ENCODE measurements at places on chromosomes 12 and 14.

DNA sequence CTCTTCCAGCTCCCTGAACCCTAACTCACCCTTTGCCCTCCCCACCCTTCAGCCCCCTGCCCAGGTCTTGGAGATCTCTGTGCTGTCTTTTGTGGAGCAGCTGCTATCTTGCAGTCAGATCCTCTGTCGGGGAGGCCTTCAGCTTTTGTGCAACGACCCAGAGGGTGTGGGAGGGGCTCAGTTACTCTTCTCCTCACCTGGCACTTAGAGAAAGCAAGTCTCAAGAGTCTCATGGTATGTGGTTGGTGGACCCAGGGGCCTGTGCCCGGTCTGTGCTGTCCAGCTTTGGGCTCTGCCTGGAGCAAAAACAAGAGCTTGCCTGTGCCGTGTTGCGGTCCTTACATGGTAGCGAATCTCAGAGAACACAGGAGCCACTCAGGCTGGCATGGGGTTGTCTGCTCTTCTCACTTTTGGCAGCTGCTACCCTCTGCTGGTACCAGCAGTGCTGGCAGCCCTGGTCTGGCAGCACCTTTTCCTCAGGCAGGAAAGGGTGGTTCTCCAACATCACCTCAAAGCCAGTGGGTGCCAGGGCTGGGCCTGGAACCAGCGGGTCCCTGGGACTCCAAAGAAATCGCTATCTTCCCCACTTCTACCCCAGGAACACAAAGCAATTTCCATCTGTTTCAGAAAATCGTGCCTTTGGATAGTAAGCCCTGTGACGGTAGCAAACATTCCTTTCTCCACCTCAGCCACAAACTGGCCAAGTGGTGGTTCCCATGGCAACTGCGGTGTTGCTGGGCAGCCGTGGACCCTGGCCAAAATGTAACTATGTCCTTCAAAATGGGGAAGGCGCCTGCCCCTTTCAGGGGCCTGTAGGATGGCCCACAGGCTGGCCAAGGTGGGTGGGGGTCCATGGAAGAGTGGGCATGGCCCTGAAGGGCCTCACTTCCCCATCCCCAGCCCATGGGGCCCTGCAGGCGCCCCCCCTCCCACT is 90.0 kb downstream of the RIN3 start:
- DNase-seq: peak; percentile 19

DNA sequence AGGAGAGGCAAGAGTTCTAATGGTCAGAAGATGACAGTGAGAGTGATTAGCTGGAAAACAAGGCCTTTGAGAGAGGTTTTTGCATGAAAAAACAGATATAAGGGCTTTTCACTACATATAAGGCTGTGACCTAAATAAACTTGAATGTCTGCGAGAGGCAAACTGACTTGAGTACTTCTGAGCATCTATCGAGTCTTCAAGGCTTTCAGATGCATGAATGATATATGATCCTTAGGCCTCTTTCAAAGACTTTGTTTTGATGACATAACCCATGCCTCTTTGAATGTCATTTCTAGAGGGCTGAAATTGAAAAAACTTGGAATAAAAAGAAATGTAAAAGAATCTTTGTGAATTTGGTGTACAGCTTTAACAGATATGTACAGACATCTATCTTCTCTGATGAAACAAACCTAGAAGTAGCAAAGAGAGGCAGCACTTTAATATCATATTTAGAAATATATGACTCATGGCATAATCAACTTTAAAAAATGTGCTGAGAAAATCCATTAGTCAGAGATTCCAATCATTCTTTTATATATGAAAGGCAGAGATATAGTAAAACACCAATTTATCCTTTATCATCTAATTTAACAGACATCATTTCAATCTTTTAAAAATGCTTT is 72.6 kb downstream of the PPM1H start:
- DNase-seq: peak; percentile 31

- DNase-seq: no peak
These were observed 5.3 kb downstream of the BRI3BP start for GRCh38 chr12:124998705-124999104.

GRCh38 chr12:60834806-60835205 is 1239.0 kb downstream of the SLC16A7 start:
- DNase-seq: no peak

DNA sequence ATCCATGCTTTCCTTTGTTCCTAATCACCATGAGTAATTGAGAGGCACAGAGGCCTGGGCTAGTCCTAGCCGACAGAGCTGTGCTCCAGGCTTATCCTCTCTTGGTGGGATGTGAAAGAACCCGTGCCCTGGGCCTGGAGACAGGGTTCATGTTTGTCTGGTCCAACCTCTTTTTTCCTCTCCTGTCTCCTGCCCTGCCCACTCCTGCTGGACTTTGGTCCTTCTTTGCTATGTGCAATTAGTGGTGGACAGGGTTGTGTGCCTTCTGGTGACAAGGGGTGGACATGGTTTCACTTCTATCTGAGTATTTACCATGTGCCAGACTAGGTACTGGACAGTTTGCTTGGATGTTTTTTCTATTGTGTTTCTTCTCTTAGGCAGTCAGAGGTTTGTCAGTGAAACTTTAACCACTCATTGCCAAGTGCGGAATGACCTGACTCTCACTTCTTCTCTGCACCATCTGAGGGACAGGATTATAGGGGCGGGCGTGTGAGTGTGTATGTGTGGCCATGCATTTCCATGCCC is 126.1 kb downstream of the SMOC1 start:
- DNase-seq: no peak

DNA sequence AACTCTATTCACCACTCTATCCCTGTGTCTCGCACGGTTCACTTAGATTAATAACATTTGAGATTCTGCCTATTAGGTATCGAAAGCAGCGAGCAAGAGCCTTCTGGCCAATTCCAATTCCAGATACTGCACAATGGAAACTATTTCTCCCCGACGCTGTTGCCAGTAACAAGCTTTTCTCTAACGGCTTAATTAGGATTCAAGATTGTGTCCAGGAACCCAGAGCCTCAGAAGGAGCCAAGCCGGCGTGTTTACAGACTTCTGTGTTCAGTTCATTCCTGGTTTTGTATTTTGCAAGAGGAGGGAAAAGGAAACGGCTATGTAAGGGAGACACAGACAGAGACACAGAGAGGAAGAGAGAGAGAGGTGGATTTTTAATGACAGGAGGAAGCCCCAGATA is 185.6 kb downstream of the DICER1 start:
- no peak for DNase-seq

DNA sequence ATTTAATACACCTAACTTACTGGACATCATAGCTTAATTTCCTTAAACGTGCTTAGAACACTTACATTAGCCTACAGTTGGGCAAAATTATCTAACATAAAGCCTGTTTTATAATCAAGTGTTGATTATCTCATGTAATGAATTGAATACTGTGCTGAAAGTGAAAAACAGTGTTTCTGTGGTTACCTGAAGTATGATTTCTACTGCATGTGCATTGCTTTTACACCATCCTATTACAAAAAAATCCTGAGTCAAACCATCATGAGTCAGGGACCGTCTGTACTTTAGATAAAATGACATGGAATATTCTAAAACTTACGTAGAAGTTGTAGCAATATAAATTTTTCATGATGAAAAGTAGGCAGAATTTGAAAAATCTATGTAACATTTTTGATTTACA is 32.8 kb downstream of the TBC1D15 start:
- no peak for DNase-seq

GRCh38 chr14:105147671-105148603 is 20.6 kb downstream of the JAG2 start:
- DNase-seq: no peak

GRCh38 chr12:129672110-129672509 is 231.7 kb downstream of the TMEM132D start:
- no peak for DNase-seq

DNA sequence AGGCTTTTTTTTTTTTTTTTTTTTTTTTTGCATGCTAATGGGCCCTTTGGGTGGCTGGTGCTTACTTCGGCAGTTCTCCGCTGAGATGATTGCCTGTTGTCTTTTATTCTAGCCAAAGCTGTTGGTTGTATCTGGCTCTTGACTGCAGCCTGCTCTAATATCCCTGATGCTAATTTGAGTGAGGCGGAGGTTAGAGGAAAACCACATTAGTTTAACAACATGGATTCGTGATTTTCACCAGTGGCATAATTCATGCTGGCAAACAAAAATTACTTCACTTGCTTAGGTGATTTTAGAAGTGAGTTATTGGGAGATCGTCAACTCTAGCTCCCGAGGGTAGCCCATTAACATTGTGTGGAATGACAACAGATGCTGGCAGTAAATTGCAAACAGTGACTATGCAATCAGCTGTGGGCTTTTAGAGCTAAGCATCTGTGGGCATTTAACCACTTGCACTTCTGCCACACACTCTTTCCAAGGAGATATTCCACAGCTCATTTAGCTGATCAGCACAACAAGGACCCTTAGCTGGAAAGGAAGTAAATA is 97.6 kb upstream of the ZDHHC17 start:
- no peak for DNase-seq

DNA sequence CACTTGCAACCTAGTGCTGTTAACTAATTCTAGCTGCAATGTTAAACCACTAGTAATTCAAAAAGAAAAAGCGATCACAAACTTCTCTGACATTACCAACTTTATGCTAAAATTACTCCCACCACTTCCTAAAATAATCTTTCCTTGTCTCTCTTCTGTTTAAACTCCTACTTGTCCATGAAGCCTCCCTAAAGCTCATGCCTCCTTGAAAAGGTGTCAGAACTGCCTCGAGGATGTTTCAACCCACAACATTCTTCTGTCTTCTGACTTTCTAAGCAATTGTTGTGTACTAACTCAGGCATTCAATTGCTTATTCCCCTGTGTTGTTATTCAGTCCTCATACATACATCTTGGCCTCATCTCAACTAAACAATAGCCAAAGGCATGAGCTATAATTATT is 5.9 kb downstream of the GNPTAB start:
- no peak for DNase-seq

- peak; percentile 68 for DNase-seq
These were observed 31.6 kb upstream of the HMGA2 start for GRCh38 chr12:65792724-65793123.

DNA sequence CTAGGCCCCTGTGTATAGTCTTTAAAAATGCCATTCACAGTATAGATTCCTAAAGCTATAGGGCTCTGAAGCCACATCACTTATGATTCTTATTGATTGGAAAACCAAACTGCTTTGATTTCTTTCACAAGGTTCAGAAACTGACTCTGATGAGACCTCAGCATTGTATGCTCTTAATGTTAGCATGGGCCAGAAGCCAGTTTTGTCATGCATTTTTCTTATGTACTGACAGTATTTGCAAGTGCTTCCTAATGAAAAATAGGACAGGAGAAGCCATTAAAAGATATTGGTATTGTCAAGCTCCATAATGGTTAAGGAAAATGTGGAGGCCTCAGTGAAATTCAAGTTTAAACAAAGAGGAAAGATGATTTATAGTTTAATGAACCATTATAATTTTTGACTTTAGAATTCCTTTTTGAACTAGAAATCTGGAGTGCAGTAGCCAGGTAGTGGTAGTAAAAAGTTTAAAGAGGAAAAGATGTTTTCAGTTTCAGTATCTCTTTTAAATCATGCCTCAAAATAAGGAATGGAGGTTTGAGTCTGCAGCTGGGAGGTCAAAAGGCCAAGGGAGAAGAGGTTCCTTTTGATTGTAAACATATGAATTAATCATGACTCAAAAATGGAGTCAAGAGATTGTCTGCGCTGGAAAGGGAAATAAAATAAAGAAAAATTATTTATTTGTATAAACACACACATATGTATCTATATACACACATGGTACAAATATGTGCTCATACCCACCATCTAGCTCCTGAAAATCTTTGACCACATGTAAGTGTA is 388.1 kb upstream of the PRICKLE1 start:
- DNase-seq: no peak

- DNase-seq: no peak
These were observed 234.8 kb downstream of the DUSP6 start for GRCh38 chr12:89117448-89118034.

GRCh38 chr14:21940887-21941856 is 267.6 kb upstream of the OR4E1 start:
- no peak for DNase-seq

DNA sequence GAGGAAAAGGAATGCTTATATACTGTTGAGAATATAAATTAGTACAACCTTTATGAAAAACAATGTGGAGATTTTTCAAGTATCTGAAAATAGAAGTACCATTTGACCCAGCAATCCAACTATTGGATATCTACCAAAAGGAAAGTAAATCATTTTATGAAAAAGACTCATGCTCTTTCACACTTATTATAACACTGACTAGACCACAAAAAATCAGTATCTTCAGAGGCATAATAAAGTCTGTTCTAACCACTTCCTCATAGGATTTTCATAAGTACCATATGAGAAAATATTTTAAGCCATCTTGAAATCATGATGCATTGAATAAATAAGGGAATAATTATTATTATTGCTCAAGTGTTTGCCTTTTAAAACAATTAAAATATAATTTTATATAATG is 90.8 kb downstream of the SLCO1B1 start:
- DNase-seq: no peak

DNA sequence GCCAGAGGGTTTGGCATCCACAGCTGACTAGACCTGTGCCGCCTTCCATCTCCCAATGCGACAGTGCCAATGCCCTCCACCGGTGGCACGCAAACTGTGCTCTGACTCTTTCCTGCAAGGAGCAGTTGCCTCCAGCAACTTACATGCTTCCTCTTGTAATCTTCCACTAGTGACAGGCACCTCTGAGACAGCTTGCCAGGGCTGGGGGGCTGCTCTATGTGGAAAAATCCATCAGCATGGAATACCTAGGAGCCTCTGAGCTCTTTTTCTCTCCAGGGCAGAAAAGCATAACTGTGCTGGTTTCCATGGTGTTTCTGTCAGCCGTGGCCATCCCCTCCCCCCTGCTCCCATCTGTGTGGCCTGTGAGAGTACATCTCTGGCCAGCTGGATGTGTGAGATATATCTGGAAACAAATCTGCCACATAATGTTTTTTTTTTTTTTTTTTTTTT is 110.6 kb downstream of the MYRFL start:
- no peak for DNase-seq

DNA sequence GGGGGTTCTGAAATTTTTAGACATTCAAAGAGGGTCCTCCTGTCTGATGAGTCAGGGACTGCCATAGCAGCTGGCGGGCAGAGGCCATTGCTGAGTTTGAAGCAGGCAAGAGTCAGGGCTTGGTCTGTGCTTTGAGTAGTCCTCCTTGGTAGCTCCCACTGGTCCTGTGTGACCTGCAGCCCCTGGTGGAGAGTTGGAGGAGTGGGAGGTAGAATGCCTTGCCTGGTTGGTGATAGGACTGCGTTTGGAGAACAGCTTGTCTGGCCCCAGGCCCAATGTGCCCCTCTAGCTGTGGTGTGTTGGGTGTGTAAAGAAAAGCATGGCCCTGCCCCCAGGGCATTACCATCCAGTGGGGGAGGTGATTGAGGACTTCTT is 116.7 kb downstream of the BEGAIN start:
- DNase-seq: no peak

GRCh38 chr12:92224685-92225331 is 79.2 kb upstream of the BTG1 start:
- peak; percentile 71 for DNase-seq

DNA sequence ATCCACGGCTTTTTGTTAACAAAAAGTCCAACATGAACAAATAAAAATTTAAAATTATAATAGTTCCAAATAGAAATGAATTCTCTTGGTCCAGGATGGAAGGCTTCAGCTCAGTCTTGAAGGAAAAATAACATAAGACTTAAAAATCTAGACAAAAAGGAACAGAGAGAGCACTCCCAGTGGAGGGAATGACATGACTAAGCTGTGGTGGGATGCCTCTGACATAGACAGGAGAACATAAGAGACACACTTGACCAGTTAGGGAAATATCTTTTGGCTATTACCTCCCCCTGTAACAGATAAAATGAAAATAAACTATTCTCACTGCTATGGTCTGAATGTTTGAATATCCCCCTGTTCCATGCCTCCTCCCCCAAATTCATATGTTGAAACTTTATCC is 106.8 kb downstream of the BBS10 start:
- DNase-seq: no peak
